Stimulated activated CD8-positive, alpha-beta memory T cell treated with anti-CD3 and anti-CD28 coated beads, Interleukin-4, amount 100 ng/mL, for 48 hours (primary cell): ENCODE measurements at places on chromosomes 3 and 15.

GRCh38 chr3:161203485-161204098 lies 17.5 kb upstream of the NMD3 start:
- DNase-seq = no peak

DNA sequence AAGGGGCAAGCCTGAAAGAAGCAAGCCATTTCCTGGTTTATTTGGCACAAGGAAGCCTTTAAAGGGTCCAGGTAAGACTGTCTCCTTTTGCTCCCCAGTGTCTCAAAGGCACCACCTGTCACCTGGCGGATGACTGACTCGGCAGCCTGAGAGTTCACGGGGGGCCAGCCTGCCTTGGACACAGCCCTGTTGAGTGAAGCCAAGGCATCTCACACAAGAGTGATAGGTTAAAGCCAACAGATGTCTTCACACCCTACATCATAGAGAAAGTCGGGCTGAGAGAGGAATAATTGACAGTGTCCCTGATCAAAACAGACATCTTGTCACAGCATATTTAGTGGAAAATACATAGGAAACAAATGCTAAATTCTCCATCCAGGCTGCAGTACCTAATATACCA lies 28.2 kb upstream of the LIPC start:
- no peak for DNase-seq

DNA sequence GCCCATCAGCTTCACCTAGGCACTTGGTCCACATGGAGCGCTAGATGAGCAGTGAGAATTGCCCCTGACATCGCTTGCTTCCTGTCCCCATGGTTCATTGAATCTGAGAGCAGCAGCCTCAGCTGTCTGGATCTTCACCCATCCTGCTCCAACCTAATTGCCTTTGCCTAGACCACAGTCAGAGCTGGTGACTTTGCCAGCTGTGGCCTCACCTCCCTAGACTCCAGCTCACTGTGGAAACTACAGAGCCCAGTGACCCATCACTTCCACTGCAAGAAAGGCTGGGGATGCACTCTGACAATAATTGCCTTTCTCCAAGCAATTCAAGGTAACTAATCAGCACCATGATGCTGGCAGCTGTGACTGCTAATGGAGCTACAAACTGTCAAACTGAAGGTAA lies 30.6 kb upstream of the SLC6A1 start:
- no peak for DNase-seq

DNA sequence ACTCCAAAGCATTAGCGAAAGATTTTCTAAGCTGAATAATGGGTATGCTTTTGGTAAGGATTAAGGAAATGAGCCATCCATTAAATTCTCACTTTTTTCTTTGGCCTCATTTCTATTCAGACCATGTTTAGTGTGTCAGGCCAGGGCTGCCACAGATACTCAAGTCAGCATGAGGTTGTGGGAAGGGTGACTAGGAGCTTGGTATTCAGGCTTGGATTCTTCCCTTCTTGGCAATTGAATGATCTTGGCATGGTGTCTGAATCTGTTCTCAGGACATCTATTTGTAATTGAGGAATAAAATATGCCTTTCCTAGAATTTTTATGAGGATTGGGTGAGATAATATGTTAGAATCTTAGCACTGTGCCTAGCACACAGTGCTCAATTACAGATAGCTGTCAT lies 11.2 kb downstream of the CCNB2 start:
- DNase-seq = no peak

- no peak for DNase-seq
Measured at GRCh38 chr3:114362815-114363214, 69.0 kb downstream of the TIGIT start.

DNA sequence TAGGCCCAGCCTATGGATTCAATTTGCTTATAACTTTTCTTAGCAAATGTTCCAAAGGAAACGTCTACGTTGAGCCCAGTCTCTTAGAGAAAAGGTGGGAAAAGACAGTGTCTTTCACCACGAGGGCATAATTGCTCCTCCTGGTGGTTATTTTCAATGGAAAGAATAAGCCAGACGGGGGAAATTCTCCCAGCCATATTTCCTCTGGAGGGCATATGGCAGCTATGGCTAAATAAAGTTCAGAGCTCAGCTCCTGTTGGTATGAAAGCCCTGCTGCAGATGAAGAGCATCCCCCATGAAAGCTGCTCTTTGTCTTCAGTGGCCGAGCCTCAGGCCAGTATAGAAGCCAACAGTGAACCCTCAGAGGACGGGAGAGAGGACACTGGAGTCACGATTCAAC lies 297.9 kb downstream of the RYR3 start:
- DNase-seq = no peak

DNA sequence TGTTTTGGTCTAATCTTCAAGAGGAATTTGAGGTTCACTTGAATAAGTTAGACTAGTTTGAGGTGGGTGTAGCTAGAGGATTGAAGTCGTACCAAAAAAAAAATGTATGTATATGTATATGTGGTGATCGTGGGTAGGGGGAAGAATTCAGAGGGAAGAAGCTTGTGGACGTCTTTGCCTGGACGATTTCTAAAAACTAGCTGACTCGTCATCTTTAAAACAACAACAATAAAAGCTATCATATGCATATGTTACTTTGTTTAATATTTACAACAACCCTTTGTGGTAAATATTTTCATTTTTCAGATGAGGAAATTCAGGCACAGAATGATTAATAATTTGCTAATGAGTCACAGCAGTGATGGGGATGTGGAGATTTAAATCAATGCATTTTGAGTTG lies 18.1 kb downstream of the RNF111 start:
- no peak for DNase-seq

DNA sequence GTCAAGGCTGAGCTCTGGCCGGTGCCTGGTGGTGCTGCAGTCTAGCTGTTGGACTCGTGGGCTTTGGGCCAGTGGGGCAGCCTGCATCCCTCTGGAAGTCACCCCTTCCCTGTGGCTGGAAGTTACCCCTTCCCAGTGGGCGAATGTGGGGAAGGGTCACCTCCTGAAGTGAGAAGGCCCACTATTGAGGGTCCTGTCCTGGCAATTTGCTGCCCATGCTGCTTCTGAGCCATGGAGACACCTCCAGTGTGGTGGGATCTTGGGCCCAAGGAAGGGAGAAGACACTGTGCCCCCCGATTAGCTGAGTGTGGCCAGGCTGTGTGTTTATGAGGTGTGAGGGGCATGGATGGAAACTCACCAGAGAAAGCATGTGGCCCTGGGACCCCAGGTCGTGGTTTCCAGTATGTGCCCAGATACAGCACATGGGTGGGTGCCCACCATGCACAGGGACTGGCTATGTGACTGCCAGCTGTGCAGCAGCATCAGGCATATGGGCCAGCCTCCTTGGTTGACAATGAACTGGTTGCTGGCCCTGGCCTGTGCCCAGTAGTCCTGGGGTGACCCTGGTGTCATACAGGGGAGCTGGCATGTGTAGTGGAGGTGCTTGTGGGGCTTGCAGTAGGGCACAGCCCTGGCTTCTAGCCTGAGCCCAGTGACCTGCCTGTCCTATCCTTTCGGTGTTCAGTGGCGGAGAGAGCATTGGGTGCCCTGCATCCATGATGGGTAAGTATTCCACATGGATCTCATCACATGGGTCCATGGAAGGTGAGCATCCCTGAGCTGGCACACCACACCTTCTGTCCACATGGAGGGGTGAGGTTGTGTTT lies 221.2 kb downstream of the SNRPN start:
- DNase-seq = peak; percentile 5

GRCh38 chr3:94308767-94309166 lies 245.9 kb downstream of the NSUN3 start:
- no peak for DNase-seq

- DNase-seq = no peak
Measured at GRCh38 chr3:13274551-13275332, 145.4 kb downstream of the NUP210 start.

DNA sequence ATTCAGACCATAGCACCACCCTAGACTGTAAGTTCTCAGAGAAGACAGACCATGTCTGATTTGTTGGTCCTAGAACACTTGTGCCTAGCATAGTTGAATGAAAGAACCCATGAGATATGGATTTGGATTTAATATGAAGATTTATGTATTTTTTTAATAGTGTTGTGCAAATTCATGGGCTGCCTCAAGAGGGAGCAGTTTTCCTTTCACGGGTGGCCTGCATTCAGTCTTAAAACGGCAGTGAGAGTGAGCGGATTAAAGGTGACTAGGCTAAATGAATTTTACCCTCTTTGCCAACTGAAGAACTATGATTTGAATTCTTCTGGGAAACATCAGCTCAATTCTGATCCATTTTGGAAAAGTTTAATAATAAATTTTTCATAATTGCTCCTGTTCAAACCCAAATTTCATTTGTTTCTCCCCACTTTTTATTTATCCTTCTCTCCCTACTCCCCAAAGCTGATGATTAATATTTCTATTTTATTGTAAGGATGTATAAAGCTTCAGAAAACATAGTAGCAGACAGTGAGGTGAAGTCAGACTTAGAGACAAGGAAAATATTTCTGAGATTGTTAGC lies 67.3 kb downstream of the MORC1 start:
- DNase-seq = peak; percentile 30

DNA sequence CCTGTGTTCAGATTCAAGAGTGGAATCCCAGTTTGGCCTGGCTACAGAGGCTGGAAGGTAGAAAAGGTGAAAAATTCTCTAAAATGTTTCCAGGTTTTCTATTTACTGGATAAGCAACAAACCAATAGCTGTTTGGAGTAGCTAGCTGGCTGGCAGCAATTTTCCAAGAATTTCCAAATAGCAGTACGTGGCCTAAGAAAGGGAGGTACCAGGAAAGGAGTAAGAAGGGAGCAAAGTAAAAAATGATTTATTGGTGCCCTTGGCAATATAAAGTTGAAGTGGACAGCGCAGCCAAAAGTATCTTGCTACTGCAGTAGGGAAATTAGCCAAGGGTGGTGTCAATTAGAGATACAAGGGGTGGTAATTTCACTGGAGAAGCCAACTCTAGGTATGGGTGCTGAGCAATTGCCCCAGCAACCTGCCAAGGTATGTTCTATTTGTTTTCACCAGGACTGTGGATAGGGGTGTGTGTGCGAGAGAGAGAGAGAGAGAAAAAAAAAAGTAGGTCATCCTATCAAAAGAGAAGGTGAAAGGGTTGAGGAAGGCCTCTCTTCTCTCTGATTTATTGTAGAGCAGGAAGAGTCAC lies 40.8 kb upstream of the THBS1 start:
- DNase-seq = no peak

DNA sequence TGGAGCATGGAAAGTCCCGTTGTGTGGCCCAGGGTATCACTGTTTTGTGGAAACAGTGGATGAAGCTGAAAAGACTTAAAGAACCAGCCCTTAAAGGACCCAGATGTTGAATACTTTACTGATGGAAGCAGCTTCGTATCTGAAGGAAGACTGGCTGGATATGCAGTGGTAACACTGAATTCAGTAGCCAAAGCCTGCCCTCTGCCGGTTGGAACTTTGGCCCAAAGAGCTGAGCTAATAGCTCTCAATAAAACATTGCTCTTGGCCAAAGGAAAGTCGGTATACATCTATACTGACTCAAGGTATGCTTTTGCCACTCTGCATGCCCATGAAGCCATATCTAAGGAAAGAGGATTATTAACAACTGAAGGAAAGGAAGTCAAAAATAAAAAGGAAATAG lies 885.4 kb downstream of the PDCD6IP start:
- DNase-seq = peak; percentile 54

- no peak for DNase-seq
Measured at GRCh38 chr15:68465861-68466560, 34.0 kb upstream of the ITGA11 start.

DNA sequence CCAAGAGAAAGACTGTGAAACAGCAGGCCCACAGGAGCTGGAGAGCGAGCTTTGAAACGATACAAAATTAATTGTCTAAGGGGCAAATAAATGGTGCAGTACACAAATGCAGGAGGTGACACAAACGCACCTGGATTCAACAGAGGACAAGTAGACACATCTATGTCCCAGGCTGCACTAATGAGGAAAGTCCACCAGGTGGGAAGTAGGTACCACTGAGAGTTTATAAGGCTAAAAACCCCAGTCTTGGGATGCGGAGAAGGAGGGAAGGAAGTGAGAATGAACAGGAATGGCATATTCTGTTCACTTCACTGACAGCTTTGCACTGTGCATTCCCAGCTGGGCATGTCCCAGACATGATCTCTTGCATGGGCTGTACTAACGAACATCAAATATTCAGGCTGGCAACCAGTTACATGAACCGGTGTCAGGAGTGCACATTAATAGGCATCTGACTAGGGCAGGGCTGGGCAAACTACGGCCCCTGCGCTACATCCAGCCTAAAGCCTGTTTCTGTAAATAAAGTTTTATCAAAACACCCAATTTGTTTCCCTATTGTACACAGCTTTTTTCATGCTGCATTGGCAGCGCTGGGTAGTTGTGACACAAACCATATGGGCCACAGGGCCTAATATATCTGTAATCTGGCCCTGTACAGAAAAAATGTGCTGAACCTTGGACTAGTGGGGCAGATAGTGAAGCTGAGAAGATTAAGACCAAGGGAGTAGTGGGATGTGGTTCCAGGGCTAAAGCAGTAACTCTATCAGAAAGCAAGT lies 107.0 kb downstream of the IGF2BP2 start:
- no peak for DNase-seq

DNA sequence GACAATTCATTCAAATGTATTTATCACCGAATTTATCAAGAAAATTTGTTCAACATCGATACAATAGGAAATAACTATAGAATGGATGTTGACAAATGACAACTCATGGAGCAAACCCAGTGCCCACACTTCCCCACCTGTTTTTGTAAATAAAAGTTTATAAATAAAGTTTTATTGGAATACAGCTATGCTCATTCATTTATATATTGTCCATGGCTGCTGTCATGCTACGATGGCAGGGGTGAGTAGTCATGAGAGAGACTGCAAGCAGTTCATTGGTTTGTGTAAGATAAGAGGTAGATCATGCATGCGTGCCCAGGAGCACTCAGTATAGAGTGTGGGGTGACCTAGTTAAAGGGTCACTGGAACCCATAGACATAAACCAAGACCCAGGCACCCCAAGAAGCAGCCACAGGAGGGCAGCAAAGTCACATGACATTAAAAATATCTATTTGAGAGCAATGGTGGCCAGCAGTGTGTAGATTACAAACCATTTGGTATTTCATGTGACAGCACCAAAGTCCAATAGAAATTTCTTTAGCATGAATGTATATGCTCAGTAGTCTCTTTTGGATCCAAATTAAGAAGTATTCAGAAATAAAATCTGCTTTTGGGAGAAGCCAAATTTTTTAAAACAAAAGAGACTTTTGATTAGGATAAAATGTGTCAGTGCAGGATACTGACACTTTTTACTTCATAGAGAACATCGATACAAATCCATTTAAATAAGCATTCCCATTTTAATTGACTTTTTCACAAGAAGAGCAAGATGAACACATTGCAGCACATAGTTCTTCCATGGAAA lies 794.8 kb downstream of the MCTP2 start:
- peak; percentile 48 for DNase-seq

- DNase-seq = no peak
Measured at GRCh38 chr3:128273841-128274573, 120.7 kb downstream of the EEFSEC start.
